Activated T-helper 1 cell treated with anti-CD3 and anti-CD28 coated beads, Interleukin-2, amount 50 U/mL, for 16 hours (primary cell): ENCODE measurements at places on chromosomes 4 and X.

GRCh38 chr4:56752985-56753384, 68.5 kb downstream of the SPINK2 start:
- DNase-seq: no peak

DNA sequence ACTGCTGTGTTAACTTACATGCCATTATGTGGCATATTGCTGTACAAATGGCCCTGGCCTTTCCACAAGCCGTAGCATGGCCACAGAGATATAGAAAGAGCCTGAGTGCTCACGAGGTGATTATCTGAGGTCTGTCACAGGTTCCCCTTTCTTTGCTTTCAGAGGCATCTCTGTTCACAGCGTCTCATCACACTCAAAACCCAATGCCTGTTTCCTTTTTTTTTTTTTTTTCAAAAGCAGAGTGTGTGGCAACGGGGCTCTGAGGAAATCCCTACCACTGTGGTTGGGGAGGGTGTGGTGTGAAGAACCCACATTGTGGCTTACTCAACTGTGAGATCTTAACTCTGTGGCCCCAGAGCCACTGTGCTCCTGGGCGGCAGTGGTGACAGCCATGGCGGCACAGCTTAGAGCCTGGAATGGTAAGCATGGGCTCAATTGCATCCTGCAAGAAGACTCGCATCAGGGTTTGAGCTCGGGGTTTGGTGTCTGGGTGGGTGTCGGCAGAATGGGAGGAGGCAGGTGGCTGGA, 30.8 kb downstream of the RTL5 start:
- peak; percentile 52 for DNase-seq

GRCh38 chr4:53005149-53005546, 143.0 kb downstream of the RASL11B start:
- DNase-seq: no peak

DNA sequence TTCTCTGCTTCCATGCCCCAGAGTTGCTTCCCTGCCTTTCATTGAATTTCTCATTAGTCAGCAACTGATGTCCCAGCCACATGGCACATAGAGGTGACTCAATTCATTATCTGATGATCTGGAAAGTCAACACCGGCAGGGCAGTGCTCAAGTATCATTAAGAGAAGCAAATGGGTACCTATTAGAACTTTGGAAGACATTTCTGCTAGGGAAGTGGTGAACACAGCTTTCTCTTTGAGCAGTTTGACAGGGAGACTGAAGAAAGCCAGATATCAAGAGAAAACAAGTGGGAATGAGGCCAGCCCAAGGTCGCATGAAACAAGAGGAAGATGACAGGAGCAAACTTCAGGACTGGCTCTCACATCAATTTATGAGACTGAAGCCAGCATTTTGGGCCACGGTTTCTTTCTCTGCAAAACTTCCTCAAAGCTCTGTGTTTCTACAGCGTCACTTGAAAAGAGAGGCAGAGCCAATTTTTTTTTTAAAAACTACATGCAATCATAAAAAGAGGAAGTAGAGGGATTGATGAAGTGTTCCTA, 108.3 kb upstream of the RPS6KA3 start:
- DNase-seq: no peak

DNA sequence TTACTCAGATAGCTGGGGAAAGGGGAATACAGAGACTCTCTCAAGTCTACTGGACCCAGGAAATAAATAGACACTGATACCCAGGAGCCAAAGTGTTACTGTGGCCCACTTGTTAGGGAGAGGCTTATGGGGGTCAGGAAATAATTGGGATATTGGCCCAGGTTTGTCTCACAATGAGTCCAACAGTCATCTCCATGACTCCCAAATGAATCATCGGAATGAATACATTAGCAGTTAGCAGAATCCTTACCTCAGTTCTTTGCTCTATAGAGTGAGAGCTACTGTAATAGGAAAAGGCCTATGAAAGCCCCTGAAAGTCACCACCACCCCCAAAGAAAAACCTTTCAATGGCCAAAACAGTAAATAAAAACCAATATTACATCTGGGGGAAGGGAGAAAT, 42.4 kb upstream of the ARHGEF6 start:
- no peak for DNase-seq

DNA sequence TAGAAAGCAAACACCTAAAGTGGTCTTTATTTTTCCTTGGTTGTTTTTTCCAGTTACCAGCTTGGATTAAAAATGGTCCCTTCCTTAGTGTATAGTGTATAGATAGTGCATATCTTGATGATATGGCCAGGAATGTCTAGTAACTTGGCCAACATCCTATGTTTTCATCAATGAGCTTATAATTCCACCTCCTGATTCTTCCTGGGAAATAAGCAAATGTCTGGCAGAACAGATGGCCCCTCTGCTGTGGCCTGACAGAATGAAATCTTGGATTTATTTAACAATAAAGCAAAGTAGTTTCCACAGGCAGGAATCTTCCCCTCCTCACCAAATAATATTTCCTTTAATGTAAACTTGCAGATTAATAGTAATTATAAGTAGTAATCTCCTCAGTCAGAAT, 6.1 kb downstream of the SCARB2 start:
- no peak for DNase-seq

- DNase-seq: no peak
Measured at GRCh38 chr4:36841583-36842326, 402.8 kb upstream of the NWD2 start.

DNA sequence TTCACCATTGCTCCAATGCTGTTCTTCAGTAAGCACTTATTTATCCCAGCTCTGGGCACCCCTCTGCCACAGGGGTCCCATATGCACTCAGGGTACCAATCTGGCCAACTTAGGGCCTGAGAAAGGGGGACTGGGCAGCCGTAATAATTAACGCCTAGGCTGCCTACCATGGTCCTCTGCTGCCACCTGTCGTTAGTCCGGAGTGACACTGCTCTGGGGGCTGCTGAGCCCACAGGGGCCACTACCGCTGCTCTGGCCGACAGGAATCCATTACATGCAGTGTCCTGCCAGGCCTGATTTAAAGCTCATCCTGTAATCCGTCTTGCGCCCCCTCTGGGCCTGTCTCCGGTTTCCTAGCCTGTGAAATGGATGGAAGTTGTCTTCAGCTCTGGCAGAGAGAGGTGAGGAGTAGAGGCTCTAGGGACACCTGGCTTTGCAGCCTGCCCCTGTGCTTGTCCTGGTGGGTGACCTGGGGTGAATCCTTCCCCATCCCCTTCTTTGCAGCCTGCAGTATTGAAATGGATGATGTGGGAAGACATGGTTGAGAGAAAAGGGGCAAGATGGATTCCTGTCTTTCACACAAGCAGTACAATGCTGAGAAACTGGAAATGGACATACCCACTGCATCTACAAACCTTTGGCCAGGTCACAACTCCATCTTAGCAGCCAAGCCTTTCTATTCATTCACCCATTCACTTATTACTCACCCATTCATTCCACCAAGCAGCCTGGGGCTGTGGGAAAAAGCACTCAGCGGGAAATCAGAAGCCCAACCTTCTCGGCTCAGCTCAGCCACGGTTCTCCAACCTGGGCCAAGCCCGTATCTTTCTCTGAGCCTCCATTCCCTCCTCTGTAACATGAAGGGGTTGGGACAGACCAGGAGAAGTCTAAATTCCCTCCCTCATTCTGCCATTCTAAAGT, 116.3 kb upstream of the NALF2 start:
- no peak for DNase-seq

GRCh38 chr4:138449938-138450337, 207.8 kb upstream of the SLC7A11 start:
- DNase-seq: no peak

DNA sequence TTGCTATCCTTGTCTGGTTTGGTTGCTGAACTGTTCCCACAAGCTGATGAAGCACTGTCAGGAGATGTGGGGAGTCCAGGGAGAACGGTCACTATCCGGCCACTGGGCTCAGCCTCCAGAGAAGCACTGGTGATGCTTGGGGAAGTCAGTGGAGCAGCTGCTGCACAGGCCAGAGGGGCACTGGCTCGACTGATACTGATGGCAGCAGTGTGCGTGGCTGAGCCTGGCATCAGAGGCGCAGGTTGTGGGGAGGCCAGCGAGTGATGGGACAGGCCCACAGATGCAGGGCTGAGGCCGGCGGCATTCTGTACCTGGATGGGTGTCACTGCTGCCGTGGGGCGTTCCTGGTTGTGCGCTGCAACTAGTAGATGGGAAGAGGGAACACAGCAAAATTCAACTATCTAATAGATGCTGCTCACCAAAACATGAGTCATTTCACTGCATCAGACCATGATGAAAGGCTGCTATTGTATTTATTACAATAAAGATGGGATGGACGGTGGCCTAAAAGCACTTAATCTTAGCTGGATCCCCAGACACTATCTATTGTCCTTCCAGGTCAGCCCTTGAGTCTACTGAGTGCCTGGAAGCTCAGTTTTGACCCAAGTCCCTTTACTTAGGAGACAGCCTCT, 106.3 kb upstream of the CBR4 start:
- no peak for DNase-seq

- DNase-seq: no peak
Measured at GRCh38 chrX:123797543-123798447, 62.1 kb upstream of the XIAP start.

DNA sequence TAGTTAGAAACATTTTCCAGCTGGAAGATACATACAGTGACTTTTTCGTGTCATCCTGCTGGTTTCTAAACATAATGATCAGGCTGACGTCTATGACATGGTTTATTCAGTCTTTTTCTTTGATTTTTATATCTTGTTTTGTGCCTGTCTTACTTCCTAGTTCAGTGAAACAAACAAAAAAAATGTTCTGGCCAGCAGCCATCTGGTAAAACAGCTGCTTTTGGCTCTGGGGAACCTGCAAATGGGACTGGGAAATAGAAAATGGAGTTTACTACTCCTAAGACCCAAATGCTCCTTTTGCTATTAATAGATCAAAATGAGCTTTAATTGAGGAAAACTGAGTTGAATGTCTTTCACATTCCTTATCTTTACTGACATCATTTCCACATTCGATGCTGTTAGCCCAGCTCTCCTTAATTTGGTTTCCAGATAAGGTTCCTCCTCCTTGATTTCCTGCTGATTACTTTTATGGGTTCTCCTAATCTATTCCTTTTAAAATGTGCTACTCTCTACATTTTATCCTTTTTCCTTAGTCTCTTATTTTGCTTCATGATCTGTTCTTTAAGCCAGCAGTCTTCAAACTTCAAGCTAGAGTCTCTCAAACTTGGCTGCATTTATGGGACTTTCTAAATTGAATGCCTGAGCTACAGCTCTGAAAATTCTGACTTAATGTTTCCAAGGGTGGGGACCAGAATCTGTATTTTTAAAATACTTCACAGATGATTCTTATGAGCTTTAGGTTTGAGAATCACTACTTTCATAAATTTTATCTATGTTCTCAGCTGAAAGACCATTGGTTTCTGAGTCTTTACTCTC, 499.5 kb downstream of the ANKRD50 start:
- DNase-seq: no peak

- no peak for DNase-seq
Measured at GRCh38 chrX:106862972-106863688, 40.0 kb downstream of the RIPPLY1 start.

- no peak for DNase-seq
Measured at GRCh38 chrX:29690061-29690460, 525.3 kb upstream of the MAGEB2 start.

- DNase-seq: no peak
Measured at GRCh38 chr4:75243570-75243969, 270.6 kb downstream of the RCHY1 start.

GRCh38 chr4:148843625-148844024, 401.4 kb upstream of the NR3C2 start:
- no peak for DNase-seq

DNA sequence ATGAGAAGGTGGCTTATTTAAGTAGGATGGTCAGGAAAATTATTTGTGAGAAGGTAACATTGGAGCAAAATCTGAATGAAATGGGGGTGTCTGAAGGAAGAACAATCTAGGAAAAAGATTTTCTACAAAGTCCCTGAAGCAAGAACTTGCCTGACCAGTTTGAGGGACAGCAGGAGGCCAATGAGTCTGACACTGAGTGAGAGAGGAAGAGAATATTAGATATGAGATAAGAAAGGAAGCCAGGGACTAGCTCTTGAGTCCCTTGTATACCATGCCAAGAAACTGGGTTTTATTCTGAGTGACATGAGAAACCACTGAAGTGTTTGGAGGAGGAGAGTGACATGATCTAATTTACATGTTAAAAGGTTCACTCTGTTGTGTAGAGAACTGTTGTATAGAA, 1478.9 kb downstream of the RPA4 start:
- no peak for DNase-seq

DNA sequence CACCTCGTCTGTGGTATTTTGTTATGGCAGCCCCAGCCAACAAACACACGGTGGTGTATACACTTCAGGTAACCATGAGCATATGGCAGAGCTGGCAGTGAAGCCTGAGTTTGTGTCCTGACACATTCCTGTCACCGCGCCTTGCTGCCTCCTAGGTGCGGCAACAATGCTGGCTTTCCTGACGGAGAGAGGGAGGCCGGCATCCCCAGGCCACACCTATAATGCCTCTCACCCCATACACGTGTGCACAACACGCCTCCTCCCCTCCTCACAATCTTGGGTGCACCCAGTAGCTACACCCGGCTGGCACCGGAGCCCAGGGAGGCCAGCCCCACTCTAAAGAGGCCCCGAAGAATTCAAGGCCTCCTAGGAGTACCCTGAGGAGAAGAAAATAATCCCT, 158.5 kb downstream of the NSUN7 start:
- no peak for DNase-seq

GRCh38 chr4:53476232-53477037, 99.0 kb downstream of the FIP1L1 start:
- DNase-seq: no peak

GRCh38 chrX:57651169-57651919, 28.7 kb downstream of the NLRP2B start:
- DNase-seq: no peak

DNA sequence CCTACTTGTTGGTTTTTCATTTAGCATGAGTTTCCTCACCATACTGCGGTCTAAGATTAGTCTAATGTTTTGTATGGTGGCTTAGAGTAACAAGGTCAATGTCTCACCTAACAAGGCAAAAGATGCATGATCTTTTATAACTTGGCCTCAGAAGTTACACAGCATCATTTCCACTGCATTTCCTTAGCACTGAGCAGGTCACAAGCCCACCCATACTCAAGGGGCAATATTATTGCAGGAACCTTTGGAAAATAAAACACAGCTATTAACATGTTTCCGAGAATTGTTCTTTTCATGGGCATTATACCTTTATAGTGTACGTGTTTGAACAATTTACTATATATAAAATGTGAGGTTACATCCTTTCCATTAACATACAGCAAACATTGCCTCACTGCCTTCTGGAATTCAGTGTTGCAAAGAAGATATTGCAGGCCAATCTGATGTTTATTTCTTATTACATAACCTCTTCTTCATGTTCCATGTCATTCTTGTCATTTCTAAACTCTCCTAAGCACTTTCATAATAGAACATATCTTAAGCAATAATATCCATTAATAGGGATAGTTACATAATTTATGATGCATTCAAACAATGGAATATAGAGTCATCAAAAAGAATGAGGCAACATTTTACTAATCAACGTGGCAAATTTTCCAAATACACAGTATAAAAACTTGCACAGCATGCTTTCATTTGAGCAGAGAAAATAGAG, 153.8 kb downstream of the AREG start:
- no peak for DNase-seq

GRCh38 chr4:13903061-13903460, 275.5 kb upstream of the BOD1L1 start:
- DNase-seq: no peak
